ENCODE measurements at places on chromosomes 6 and 20.

GRCh38 chr20:8946036-8946940 is 122.6 kb upstream of the PLCB4 start:
- DNase-seq = no peak

- no peak for DNase-seq
Measured at GRCh38 chr6:95877480-95877879, 138.3 kb upstream of the FUT9 start.

- no peak for DNase-seq
Measured at GRCh38 chr20:22862671-22863230, 172.4 kb upstream of the SSTR4 start.

DNA sequence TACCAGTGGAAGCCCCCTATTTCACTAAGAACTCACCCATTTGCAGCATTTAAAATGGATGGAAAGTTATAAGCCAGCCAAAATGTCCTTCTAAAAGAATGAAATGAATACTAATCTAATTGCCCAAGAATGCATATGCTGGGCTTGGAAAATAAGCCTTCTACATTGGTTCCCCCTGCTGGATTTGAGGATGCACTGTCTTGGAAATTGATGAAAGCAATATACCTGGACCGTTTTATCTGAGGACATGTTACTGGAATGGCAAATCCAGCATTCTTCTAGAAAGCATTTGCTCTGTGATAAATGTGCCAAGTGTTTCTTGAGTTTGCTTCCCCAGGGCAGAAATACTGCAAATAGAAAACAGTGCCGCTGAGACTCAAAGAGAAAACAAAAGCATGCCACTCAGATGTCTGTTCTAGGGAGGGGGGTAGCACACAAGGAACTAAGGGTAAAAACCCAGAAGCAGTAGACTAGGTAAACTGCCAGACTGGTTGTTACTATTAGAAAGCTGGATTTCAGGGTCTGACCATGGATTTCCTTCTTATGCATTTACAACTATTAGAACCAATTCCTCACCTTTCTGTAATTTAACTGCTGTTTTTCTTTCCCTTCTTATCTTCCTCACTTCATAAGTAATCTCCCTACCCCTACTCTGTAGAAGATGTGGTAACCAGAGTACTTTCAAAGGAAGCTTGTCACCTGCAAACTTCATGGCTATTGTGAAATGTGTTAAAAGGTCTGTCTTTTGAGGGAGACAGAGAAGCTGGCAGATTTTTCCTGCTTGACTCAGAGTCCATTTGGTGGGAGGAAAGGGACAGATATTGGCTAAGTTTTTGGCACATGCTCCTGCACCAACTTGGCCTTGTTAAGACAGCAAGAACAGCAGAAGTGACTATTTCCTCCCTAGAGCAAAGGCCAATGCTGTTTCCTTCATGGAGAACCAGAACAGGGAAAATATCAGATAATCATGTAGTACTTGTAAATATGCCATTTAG is 642.6 kb downstream of the KIF16B start:
- no peak for DNase-seq

DNA sequence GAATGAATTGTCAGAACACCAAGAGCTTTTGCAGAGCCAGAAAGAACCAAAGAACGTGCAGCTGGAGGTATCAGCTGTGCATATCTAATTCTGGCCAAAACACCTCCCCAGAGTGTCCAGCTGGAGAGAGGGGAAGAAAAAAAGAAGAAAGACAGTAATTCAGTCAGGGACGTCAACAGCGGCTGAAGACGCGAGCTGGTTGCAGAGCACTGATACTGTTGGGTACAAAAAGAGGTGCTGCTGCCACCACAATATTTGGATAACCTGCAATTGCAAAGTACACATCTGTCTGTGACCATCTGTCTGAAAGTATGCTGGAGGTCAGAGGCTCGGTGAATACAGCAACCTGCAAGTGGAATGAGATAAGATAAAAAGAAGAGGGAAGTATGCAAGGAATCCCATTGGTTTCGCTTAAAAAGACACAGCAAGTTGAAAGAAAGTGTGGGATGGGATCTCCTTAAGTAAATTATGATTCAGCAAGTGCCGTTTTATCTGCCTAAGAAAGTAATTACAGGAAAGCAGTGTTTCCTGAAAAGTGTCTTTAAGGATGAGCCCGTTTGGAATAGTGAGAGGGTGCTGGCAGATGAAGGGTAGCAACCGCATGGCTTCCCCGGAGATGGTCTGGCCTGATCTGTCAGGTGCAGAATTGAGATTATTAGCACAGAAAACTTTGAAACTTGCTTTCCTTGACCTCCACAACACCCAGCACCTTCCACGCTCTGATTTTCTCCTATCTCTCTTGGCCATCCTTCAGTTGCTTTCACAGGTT is 189.9 kb upstream of the PRDM1 start:
- DNase-seq = no peak

DNA sequence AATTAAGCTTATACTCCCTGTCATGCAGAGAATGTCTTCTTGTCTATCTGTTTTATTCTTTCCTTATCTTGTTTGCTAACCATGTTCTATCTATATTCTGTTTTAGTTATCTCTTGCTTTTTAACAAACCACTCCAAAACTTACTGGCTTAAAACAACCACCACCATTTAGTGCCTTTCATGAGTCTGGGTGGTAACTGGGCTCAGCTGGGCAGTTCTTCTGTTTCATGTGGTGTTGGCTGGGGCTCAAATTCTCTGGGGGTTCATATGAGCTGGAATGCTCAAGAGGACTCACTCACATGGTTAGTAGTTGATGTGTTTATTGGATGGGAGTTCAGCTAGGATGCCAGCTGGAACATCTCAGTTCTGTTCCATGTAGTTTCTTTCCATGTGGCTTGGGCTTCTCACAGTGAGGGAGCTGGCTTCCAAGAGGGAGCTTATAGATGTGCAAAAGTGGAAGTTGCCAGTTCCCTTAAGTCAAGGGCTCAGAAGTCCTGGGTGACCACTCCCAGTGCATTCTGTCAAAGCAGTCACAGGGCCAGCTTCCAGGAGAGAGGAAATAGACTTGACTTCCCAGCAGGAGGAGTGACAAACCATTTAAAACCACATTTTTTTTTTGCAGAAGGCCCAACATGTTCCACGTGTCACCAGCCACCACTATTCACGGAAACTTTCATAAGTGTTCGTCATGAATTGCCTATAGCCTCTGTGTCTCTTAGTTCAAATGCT is 70.4 kb downstream of the PLCB4 start:
- peak; percentile 46 for DNase-seq

DNA sequence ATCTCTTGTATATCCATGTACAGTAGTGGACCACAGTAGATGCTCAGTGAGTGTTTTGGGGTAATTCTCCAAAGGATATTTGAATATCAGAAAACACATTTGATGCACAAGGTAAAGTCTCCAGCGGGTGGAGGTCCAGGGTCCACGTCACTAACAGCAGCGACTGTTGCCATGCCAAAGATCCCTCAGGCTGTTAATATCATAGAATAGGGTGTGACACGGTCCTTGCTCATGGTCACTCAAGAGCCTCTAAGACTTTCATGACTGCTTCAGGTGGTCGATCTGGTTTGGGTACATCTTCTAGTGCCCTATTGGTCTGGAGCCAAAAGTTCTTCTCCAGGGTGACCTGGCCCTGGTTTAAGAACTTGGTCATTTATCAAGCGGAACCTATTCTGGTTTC is 90.8 kb downstream of the OLIG3 start:
- DNase-seq = no peak

- no peak for DNase-seq
Measured at GRCh38 chr6:135692426-135692825, 159.1 kb upstream of the PDE7B start.

DNA sequence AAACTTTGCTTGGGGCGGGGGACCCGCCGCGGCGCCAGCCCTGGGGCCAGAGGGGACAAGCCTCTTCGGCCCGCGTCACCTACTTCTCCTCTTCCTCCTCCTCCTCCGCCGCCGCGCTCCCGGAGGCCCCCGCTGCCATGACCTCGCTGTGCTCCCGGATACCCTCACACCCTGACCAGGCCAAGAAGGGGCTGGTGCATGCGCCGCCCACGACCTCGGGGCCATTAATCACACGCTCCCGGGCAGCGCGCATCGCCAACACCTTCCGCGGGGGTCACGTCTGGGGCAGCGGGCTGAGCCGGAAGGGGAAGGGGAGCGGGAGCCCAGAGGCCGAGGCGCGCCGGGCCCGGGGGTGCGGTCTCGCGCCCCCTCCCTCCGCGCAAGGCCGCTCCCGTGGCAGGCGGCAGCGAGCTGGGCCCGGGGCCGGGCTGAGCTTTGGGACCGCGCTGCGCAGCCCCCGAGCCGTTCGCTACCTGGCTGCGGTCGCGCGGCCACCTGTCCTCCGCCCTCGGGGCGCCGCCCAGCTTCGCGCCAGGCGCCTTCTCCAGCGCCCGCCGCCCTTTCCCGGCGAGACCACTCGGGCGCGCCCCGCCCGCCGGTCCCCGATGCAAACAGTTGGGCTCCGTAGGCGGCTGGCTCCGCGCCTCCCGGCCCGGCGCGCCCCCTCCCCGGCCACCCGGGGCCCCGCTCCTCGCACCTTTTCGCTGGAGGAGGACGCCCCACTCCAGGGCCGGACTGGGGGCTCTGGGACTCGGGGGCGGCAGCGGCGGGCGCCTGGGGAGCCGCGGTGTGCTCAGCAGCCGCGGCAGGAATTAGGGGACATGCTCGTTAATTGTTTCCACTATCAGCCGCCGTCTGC is 575 bp upstream of the CNR1 start:
- peak; percentile 49 for DNase-seq

- no peak for DNase-seq
Measured at GRCh38 chr6:99287523-99287922, 62.0 kb downstream of the FAXC start.

DNA sequence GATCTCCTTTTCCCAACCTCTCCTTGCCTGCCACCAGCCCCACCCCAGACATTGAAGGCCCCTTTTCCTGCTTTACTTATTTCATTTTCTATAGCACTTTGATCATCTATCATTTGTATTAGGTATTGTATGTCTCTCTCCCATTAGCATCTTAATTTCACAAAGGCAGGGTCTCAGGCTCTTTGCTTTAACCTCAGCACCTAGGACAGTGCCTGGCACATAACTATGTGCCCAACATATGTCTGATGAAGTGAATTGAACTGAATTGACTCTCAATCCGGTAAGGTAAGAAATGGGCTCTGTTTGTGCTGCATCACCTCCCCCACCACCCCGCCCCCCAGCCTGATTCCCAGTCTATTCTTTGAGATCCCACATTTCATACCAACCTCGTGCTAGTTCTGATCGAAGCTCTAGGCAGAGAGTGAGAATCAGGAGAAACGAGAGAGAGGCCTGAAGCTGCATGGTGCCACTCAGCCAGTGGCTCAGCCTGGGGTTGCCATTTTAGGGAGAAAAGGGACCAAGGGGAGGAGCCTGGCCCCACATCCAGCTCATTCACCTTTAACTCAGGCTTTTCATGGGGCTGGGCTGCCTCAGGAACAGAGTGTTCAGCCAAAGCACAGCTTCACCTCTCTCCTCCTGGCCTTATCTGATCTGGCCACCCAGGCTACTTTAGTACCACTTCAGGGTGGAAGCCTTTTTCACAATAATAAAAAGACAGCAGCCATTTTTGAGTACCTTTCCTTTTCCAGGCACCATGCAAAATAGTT is at the start of gene SPINT3:
SPINT3 (minus strand) TSS at position 476 of the 767 bp plus-strand sequence; CDS start at position 462, 14 bp downstream.
- no peak for DNase-seq

DNA sequence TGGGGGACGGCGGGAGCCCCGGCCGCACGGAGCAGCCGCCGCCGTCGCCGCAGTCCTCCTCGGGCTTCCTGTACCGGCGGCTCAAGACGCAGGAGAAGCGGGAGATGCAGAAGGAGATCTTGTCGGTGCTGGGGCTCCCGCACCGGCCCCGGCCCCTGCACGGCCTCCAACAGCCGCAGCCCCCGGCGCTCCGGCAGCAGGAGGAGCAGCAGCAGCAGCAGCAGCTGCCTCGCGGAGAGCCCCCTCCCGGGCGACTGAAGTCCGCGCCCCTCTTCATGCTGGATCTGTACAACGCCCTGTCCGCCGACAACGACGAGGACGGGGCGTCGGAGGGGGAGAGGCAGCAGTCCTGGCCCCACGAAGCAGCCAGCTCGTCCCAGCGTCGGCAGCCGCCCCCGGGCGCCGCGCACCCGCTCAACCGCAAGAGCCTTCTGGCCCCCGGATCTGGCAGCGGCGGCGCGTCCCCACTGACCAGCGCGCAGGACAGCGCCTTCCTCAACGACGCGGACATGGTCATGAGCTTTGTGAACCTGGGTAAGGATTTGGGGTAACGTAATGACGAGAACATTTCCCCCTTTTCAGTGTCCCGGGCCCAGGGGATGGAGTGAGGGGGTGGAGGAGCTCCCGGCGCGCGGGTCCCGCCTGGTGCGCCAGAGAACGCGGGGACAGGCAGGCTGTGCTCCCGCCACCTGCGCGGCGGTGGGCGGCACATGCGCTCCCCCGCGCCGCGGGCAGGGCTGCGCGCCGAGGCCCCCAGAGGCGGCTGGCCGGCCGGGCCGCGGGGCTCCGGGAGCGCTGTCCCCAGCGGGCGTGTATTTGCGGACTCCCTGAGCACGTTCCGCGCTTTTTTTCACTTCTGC is 1.4 kb downstream of the BMP6 start:
- DNase-seq = no peak

DNA sequence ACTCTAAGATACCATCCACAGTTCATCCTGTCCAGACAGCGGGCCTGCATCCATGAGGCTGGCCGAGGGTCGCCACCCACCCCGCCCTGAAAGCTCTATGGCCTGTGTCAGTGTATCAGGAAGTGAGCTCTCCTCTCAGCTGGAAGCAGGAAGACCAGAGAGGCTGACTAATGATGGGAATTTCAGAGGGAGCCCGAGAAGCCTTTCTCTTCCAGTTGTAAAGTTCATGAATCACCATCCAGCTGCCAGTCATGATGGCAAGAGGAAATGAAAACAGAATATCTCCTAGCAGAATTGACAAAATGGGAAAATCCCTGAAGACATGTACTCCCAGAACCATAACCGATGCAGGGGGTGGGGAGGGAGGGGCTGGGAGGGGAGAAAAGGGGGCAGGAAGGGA is 109.6 kb upstream of the RPS6KA2 start:
- DNase-seq = peak; percentile 88

DNA sequence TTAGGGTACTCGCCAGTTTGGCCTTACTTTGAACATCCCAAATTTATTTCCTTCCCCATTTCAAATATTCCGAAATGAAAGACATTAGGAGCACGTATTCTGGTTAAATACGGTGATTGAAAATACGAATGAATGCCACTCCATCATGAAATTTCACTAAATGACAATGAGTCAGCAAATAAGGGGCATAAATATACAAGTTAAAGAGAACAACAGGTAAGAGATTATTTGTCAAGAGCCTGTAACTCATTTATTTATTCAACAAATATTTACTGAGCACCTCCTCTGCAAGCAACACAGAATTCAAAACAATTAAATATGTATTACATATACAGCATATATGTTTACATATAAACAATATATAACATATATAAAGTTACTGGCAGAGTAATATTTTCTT is 44.8 kb downstream of the MYB start:
- no peak for DNase-seq
